Activated T-cell treated with anti-CD3 and anti-CD28 coated beads for 24 hours (primary cell): ENCODE measurements at places on chromosomes 6 and 20.

DNA sequence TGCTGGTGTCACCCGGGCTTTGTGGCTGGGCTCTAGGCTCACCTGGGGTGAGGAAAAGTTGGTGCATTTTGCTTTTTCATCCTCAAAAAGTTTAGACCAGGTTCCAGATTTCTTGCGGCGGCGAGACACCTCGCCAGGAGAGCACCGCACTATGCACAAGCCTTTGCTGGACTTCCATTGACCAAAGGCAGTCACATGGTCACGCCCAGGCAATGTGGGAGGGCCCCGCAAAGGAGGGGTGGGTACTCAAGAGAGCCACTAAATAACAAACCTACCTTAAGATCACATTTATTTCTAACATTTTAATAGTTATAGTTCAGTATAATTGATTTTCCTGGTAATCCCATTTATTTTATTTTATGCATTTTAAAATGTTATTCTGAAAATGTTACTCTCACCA, 3.0 kb upstream of the KIF16B start:
- DNase-seq = no peak

GRCh38 chr6:37208793-37209192, 38.8 kb downstream of the PIM1 start:
- DNase-seq = no peak

DNA sequence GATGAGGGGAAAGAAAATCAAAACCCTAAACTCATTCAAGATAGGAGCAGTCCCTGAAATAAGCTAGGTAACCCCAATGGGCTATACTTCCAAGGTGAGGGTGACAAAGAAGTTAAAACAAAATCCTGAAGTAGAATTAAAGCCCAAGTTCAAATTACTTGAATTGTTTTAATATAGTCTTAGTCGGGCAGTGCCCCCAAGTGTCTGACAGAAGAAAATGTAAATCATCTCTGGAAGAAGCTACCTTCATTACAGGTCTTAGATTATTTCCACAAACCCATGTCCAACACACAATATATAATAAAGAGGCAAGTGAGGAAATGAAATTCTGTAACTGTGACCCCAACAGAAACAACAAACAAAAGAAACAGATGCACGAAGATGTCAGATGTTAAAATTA, 36.8 kb upstream of the L3MBTL3 start:
- no peak for DNase-seq

- DNase-seq = no peak
Measured at GRCh38 chr6:46648869-46649492, 3.6 kb downstream of the CYP39A1 start.

GRCh38 chr6:150343434-150343833, 25.4 kb upstream of the IYD start:
- no peak for DNase-seq

DNA sequence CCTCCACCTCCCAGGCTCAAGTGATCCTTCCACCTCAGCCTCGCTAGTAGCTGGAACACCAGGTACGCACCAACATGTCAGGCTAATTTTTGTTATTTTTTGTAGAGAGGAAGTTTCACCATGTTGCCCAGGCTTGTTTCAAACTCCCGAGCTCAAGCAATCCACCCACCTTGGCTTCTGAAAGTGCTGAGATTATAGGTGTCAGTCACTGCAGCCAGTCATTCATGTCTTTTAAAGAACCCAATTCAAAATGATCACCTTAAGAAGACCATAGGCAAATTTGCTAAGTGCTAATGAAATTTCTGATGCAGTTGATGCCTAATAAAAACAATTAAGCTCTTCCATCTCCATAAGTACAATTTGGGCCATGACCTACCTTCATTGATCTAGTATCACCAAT, 2.6 kb upstream of the VNN2 start:
- no peak for DNase-seq

GRCh38 chr6:68046302-68046701, 588.8 kb upstream of the ADGRB3 start:
- no peak for DNase-seq

- DNase-seq = no peak
Measured at GRCh38 chr20:38514947-38515346, 42.3 kb downstream of the RALGAPB start.
